ENCODE measurements at places on chromosomes 7 and 10. TPM values are rescaled to one million over a fixed set of nuclear protein-coding genes. Genes with fewer than 3 reads are reported as not detected.

Gene CALCR
- total RNA-seq: not detected

Gene TEX47
- not detected for total RNA-seq

Gene LRRC17
- total RNA-seq: 0.09 TPM

Gene MMP21
- 0.03 TPM for total RNA-seq

Gene STX1A
- 66.8 TPM for total RNA-seq

Gene ICA1
- total RNA-seq: 1.1 TPM

Gene CALHM1
- total RNA-seq: not detected

Gene HOXA2
- 0.85 TPM for total RNA-seq

Gene TRIM4
- 24.8 TPM for total RNA-seq

Gene CPVL
- total RNA-seq: 0.53 TPM

Gene ANKRD30A
- total RNA-seq: 0.49 TPM

Gene IFIT2
- total RNA-seq: 1.9 TPM

Gene PTPRZ1
- 0.02 TPM for total RNA-seq

Gene ZPBP
- total RNA-seq: not detected

Gene PHTF2
- 14.2 TPM for total RNA-seq

Gene EPO
- not detected for total RNA-seq

Gene DNAJC12
- total RNA-seq: 56.6 TPM

Gene HOXA13
- total RNA-seq: 1.7 TPM

Gene PAX4
- total RNA-seq: not detected

Gene PNLIPRP2
- total RNA-seq: 0.06 TPM

Gene MRLN
- not detected for total RNA-seq
